ENCODE measurements at places on chromosomes 2 and 18.

DNA sequence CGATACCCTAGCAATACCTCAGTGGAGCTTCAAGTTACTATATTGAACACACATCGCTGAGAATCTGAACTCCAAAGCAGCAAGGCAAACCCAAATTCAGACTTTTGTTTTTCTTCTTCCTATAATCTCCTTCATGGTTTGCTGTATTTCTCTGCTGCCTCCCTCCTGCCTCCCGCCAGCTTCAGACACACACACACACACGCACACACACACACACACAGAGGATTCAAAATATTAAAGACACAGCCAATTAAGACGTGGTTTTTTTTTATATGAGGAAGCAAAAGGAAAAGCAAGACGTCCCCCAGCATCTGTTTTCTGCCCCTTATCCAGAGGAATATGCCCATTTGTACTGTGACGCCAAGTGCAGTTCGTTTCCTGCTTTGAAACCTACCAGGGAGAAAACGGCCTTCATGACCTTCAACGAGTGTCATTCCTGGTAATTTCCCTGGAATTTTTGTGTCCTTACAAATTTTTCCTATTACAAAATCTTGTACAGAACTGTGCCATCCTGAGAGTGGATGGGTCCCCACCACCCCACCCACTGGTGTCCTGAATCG is 547.9 kb upstream of the ID2 start:
- no peak for DNase-seq

DNA sequence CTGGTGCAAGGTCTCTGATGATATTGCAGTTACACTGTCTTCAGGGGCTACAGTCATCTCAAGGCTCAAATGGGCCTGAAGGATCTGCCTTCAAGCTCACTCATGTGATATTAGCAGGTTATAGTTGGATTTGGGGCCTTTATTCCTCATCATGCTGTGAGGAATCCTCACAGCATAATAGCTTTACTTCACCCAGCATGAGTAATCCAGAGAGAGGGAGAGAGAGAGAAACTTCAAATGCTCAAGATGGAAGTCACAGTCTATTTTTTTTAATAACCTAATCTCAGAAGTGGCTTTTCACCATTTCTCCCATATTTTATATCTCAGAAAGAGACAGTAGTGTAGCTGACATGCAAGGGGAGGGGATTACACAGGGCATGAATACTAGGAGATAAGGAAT is 658.7 kb downstream of the EPHA4 start:
- DNase-seq: no peak

GRCh38 chr18:24992491-24992890 is 359.5 kb downstream of the ZNF521 start:
- peak; percentile 33 for DNase-seq

DNA sequence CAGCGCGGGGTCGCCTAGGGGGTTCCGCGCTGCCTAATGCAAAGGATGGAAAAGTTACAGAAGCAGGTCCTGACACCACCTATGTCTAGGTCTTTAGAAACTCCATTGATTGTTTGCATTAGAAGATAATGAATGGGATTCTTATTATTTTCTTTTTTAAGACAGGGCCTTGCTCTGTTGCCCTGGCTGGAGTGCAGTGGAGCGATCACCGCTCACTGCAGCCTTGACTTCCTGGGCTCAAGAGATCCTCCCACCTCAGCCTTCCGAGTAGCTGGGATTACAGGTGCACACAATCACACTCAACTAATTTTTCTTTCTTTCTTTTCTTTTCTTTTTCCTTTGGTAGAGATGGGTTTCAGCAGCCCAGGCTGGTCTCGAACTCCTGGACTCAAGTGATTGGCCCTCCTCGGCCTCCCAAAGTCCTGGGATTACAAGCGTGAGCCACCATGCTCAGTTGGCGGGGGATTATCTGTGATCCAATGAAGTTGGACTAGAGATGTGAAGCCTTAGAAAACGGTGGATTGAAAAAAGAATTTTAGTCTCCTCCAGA is 761 bp upstream of the IDH1 start:
- DNase-seq: no peak

DNA sequence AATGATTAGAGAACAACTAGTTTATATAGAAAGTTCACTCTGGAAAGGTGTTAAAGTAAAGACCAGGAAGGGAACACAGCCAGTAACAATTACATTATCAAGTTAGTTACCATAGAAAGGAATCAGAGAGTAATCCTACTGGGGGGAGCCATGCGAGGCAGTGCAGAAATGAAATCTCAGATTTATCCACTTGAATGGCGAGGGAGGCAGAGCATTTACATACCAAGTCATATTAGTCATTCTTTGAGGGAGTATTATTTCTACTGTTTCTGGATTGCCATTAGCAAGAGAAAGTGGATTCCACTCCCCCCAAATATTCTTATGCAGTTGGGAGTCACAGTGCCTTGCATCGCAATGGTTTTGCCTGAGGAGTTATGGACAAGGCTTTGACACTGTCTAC is 472.7 kb upstream of the TRIB2 start:
- DNase-seq: peak; percentile 29

DNA sequence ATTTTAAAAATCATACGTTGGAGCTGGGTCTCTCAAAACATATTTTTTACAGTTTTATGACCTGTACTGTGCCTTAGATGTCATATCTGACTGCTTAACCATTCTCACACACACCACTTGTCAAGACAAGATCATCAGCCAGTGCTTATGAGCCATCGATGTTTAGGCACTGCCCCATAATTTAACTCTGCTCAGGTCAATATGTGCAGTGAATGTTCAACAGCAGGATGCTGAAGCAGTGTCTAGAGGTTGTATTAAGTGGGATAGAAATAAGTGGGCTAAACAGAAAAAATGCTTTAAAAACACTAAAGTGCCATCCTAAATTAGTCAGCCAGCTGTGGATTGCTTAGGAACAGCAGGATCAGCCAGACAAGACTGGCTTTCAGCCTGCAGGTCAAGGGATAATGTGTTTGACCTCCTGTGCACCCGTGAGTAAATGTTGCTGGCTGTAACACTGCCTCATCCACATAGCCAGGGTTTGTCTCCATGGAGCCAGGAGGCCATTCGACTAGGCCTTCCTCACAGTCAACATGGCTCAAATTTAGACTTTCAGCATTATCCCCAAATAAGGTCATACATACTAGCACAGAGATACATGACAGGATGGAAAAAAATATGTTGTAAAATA is 139.0 kb upstream of the NXPH2 start:
- no peak for DNase-seq

DNA sequence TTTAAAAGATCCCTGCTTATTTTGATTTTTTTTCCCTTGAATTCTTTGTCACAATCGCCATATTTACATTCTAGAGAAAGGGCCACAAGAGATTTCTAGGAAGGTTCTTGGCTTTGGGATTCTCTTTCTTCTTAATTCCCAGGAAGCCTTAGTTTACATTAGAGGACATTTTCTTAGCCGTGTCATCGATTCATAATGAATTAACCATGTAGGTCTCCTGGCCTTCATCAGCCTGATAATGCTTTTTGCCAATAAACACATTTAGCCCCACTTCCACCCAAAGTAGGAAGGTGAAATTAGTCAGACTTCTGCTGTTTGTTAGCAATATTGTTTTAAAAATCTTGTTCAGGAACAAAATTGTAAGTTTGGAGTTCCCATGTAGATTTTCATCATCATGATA is 71.3 kb upstream of the LPIN2 start:
- no peak for DNase-seq

DNA sequence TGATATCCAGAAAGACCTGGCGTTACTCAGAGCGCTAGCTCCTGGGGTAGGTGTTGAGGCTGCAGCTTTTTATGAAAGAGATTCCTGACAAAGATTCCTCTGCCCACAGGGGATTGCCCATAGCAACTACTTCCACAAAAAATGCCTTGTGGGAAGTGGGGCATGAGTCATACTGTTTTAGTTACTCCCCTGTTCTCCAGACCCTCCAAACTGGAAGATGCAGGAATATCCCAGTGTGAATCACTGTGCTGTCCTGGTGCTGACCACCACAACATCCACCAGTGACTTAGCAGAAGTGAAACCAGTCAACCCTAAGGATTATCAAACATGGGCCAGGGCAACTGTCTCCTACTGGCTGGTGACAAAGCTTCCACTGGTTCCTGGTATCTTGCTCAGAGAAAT is 61.8 kb downstream of the CDH2 start:
- DNase-seq: peak; percentile 98

GRCh38 chr18:75937306-75937705 is 509.8 kb upstream of the SMIM21 start:
- DNase-seq: no peak

GRCh38 chr2:220458051-220458450 is 830.6 kb downstream of the SLC4A3 start:
- no peak for DNase-seq

GRCh38 chr2:235642446-235643098 is 148.7 kb downstream of the AGAP1 start:
- DNase-seq: peak; percentile 65

DNA sequence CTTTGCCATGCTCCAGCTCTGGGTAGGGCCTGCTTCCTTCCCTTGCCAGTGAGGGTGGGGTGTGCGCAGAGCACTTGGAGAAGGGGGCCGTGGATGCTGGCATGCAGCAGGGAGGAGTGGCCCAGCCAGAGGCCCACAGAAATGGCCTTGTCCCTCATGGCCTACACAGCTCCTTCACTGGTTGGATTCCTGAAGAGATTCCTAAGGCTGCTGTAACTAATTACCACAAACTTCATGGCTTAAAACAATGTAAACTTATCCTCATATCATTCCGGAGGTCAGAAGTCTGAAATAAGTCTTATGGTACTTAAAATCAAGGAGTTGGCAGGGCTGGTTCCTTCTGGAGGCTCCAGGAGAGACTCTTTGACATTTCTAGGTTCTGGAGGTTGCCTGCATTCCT is 195.2 kb downstream of the GLI2 start:
- DNase-seq: no peak

DNA sequence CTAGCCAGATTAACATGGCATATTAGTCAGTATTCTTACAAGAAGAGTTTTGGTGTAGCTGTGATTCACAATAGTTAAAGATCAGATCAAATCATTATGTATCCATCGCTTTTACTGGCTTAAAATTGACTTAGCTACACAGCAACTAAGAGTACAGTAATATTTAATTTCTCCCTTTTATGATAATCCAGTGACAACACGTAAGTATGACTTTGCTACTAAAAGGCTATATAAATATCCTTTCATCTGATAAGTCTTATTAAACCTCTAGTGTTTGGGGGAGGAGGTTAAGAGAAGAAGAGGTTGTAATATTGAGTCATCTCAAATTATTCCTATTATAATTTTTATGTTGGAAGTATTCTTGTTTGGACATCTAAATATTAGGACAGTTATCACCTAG is 51.0 kb downstream of the KCNG3 start:
- no peak for DNase-seq

- DNase-seq: no peak
Observed at GRCh38 chr18:24677011-24677410, 216.6 kb downstream of the HRH4 start.
